ENCODE measurements at places on chromosomes 7 and 10.

GRCh38 chr10:127150136-127150535 is 46.3 kb downstream of the INSYN2A start:
- DNase-seq, result no peak

DNA sequence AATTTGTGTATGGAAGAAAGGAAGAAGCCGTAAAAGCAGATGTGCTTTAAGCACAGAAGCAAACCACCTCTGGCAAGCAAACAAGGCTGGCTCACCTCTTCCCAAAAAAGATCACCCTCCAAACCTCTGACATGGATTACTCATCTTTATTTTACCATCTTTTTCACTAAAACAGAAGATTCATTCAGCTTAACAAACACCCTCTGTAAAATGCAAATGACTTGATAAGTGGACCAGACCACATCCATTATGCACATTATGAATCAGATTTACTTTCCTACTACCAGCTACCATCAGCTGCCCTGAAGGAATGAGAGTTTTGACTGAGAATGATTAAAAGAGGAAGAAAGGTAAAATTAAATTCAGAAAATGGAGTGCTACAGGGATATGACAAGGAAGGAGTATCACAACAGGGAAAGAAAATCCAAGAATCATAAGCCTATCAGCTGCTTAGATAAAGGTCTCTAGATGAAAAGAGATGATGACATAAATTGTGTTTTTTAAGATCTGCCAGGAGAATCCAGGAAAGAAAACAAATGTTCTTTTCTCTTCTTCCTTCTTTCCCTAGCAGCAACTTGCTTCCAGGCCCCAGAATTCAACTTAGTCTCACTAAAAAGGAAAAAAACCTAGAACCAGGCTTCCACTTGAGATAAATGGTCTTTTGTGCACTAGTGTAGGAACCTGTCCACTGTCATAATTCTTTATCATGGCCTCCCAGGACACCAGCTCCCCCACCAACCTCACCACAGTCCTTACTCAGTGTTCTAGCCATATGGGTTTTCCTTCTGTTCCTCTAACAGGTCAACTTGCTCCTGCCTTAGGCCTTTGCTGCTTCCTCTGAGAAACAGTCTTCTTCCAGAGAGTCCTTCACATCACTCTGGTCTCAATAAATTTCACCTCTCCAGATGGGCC is 47.4 kb downstream of the JAZF1 start:
- no peak for DNase-seq

DNA sequence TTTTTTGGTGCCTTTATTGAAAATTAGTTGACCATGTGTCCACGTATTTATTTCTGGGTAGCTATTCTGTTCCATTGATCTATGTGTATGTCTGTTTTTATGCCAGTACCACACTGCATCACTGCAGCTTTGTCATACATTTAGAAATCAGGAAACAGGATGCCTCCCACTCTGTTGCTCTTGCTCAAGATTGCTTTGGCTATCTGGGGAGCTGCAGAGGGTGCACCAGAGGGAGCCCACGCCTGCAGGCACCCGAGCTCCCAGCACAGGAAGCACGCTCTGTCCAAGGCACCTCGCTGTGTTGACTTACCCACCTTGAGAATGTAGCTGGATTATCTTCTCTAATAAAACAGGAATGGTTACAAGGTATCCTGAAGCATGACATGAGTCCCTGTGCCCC is 301.7 kb downstream of the TCERG1L start:
- no peak for DNase-seq

- no peak for DNase-seq
Measured at GRCh38 chr10:35025916-35026315, 64.2 kb downstream of the CUL2 start.

- no peak for DNase-seq
Measured at GRCh38 chr7:119996634-119997033, 276.3 kb upstream of the KCND2 start.

DNA sequence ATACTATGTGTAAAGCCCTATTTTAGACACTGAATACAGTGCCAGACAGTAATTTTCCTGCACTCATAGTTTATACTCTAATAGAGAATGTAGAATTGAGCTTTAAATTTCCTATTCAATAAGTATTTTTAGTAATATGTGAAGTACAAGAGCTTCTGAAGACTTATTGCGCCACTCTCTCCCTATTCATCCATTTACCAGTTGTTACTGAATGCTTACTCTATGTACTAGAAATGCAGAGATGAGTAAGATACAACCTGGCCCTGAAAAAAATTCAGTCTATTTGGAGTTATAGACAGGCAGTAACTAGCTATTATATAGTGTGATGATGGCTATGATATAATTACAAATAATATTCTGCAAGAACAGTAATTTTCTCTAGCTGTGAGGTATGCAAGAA is 98.8 kb downstream of the ADK start:
- no peak for DNase-seq

DNA sequence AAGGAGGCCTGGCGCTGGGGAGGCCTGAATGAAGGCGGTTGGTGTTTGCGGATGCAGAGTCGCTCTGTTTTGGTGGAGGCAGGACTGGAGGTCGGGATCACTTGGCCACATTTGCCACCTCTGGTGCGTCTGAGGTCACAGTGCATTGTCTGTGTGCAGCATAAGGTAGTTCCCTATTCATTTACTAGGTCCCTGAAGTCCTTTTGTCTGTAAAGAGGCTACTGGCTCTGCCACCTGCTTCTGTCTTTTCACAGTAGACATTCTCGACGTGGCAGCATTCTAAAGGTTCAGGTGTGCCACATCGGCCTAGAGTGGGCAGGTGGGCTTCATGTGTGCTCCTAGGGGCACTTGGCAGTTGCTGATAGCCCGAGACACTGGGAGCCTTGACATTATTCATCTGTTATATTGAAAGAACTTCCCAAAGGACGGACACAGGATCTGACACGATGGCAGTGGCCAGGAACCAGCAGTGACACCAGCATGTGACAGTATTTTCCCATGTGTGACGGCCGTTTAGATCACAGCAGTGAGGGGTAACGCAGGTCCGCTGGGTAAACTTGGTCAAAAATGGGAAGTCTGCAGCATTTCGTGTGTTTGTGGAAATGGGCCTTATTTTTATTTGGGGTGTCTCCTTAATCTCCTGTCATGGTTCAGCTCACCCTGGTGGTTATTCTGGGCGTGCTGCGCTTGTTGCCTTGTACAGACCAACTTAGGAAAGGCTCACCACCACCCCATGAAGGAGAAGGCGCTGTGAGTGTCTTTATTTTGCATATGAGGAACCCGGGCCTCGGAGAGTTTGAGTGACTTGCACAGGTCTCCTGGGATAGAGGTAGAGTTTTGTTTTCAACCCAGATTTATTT is 5.9 kb downstream of the MGMT start:
- DNase-seq, result no peak

DNA sequence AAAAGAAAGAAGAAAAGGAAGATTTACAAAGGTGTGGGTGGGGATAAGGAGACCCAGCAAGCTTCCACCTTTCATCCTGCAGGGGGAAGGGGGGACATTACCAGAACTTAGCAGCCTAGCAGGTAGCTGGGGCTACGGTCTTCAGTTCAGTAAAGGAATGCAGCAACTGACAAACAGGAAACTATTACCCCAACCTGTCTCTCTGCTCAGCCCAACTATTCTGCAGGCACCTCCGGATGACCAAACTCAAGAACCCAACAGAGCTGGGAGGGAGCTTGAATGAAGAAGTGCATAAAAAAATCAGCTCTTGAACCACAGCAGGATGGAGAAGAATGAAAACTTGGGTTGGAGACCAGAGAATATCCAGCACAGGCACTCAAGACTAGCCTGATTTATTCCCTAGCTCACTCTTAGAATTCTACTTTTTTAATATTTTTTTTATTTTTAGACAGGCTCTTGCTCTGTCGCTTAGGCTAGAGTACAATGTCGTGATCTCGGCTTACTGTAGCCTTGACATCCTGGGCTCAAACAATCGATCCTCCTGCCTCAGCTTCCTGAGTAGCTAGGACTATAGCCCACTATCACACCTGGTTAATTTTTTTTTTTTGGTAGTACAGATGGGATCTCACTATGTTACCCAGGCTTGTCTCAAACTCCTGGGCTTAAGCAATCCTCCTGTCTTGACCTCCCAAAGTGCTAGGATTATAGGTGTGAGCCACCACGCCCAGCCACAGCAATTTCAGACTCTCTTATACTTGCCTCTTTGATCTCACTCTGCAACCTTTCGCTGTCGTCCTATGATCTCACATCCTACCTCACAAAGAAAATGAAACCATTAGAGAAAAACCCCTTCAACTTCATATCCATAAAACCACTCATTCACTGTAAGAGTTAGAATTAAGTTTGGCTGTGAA is 18.5 kb upstream of the C10orf67 start:
- peak; percentile 20 for DNase-seq

DNA sequence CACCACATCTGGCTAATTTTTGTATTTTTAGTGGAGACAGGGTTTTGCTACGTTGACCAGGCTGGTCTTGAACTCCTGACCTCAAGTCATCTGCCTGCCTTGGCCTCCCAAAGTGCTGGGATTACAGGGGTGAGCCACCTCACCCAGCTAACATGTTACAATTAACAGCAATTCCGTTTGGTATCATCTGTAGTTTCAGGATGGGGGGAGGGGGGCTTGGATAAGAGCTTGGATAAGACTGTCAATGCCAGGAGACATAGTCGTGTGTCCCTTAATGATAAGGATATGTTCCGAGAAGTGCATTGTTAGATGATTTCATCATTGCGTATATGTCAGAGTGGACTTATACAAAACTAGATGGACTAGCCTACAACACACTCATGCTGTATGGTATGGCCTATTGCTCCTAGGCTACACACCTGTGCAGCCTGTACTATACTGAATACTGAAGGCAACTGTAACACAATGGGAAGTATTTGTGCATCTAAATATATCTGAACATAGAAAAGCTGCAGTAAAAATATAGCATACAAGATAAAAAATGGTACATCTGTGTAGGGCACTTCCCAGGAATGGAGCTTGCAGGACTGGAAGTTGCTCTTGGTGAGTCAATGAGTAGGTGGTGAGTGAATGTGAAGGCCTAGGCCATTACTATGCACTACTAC is 103.9 kb upstream of the TNS3 start:
- no peak for DNase-seq

DNA sequence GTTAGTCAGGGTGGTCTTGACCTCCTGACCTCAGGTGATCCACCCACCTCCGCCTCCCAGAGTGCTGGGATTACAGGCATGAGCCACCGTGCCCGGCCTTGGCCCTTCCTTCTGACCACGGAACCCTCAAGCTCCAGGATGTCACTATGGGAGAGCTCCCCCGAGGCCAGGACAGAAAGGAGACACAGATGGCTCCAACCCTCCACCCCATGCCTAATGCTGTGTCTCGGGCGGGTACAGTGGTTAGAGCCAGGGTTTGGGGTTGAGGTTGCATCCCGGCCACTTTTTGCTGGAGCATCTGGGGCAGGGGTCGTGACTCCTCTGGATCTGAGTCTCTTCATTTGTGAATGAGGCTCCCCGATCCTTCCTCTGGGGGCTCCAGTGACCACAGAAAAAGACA is 8.1 kb downstream of the MYL10 start:
- no peak for DNase-seq

DNA sequence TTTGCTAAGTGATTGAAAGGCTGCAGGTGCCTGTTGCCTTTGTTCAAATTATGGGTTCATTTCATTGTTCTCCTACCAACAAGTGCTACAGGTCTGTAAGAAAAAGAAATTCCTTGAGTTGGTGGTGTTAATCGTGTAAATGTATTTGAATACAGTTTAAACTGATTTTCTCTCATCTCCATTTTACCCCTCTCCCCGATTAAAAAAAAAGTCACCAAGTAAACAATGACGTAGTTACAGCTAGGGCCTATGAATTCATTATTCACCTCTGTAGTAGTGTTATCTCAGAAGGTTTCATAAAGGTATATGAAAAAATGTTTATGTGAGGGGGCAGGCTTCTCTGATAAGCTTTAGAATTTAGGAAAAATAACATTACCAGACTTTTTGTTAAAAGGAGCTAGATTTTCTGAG is 1.1 kb downstream of the REEP3 start:
- no peak for DNase-seq

- no peak for DNase-seq
Measured at GRCh38 chr10:12614177-12614995, 265.0 kb downstream of the CAMK1D start.

- DNase-seq, result no peak
Measured at GRCh38 chr10:71731791-71732190, 12.2 kb upstream of the C10orf105 start.
